Hair follicle dermal papilla cell (primary cell): ENCODE measurements at places on chromosomes 4 and X. TPM values are rescaled to one million over a fixed set of nuclear protein-coding genes. Genes with fewer than 3 reads are reported as not detected.

Gene S100G
- total RNA-seq, result not detected in 2 replicates

Gene CT45A5
- total RNA-seq, result not detected in 2 replicates

Gene FAM114A1
- total RNA-seq, result 406 and 462 TPM in 2 replicates

Gene KDM5C
- 142 and 170 TPM in 2 replicates for total RNA-seq

Gene HSFX2
- total RNA-seq, result not detected in 2 replicates
